ENCODE measurements at places on chromosomes 6 and 20. TPM values are rescaled to one million over a fixed set of nuclear protein-coding genes. Genes with fewer than 3 reads are reported as not detected.

GRCh38 chr20:40268321-40269075 lies 420.5 kb downstream of the MAFB start:
- no peak for DNase-seq

DNA sequence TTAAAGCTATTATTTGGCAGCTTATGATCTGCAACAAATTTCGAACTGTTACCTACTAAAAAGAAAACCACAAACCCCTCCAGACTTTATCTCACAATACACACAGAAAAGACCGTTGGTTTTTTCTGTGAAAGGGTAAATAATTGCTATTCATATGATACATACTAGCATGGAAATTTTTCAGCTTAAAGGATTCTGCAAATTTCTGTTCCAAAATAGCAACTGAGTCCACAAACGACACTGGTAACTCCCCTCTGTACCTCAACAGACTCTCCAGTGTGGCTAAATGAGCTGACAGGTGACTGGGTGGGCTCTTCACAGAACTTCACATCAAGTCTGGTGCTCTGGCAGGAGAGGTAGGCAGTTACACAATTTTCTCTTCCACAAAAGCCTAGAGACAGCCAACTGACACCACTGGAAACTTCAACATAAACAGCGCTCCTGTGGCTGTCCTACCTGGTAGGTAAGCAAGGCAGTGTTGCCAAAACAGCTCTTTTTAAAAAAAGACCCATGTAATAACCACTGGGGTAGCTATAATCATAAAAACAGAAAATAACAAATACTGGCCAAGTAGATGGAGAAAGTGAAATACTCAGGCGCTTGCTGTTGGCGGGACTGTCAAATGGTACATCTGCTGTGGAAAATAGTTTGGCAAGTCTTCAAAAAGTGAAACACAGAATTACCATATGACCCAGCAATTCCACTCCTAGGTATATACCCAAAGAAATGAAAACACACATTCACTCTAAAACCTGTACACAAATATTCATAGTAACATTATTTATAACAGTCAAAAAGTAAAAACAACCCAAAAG lies 37.8 kb downstream of the ELOVL5 start:
- no peak for DNase-seq

The GATA5 gene
- not detected for total RNA-seq

The TRIM31 gene
- total RNA-seq, result not detected

The RNF217 gene
- 1.8 TPM for total RNA-seq

DNA sequence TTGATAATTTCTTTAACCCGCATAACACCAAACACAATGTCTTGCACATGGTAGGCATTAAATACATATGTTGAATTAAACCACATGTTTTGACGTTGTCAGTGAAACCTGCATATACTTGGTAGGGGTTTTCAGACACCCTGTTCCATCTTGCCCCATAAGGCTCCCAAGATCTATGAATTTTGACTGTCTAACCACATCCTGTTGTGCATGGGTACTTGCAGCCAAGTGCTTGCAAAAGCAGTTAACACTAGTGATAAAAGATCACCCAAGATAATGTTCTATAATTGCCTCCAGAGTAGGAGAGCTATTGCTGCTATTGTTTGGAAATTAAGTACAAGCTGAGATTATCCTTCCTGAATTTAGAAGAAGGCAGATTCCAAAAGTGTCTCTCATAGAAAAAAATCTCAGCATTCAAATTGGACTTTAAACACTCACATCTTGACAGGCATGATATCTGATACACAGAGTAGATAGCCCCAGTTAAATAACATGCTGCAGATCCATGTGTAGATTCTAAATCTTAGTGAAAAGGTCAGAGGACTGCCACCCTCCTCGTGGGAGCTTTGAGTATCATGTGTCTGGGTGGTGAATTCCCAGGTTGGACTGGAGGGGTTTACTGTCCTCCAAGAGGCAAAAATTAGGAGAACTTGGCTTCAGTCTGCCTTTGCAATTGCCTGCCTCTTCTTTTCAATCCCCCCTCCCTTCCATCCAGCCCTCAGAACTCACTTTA lies 25.8 kb upstream of the CCN6 start:
- peak; percentile 62 for DNase-seq

GRCh38 chr6:47258724-47259347 lies 50.9 kb downstream of the TNFRSF21 start:
- no peak for DNase-seq

DNA sequence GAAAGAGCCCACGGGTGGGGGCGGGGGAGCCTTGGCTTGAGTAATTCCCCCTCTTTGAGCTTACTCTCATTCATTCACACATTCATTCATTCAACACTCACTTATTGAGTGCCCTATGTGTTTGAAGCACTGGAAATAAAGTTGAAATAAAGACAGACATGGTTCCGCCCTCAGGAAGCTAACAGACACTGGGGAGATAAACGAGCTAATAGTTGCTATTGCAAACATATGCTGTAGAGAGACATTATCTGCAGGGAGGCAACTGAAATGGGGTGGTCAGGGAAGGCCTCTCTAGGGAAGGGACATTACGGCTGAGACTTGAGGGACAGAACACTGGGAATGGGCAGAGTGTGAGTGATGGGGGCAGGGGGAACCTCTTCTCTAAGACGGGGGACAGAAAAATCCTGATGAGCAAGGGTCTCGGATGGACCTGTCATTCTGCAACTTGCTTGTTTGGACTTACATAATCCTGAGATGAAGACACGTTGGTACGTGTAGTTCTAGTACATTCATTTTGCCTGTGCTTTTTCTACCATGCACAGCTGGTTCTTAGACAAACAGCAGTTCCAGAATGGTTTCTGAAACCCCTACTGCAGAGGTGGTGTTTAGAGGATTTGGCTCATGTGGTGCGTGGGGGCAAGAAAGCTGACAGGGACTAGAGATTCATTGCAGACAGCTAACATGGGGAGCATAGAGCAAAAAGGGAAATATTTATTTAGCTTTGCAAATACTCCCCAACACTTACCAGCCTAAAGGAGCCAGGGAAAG lies 71.1 kb upstream of the BLCAP start:
- no peak for DNase-seq

- no peak for DNase-seq
These were observed 14.5 kb downstream of the NOL4L start for GRCh38 chr20:32570401-32571190.

The TINAG gene
- not detected for total RNA-seq

- no peak for DNase-seq
These were observed 338.0 kb downstream of the ADGRB3 start for GRCh38 chr6:68973066-68973465.

DNA sequence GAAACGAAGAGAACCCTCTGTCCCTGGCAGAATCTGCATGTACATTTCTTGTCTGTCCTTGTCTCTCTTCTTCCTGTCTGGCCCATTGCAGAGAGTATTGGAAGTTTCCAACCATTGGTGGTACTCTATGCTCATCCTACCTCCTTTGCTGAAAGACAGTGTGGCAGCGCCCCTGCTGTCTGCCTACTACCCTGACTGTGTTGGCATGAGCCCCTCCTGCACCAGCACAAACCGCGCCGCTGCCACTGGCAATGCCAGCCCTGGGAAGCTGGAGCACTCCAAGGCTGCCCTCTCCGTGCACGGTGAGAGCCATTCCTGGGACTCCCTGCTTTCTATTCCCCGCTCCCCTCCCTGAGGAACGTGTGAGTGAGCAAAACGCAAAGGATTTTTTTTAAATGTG lies 32.5 kb downstream of the KDM1B start:
- DNase-seq, result no peak

DNA sequence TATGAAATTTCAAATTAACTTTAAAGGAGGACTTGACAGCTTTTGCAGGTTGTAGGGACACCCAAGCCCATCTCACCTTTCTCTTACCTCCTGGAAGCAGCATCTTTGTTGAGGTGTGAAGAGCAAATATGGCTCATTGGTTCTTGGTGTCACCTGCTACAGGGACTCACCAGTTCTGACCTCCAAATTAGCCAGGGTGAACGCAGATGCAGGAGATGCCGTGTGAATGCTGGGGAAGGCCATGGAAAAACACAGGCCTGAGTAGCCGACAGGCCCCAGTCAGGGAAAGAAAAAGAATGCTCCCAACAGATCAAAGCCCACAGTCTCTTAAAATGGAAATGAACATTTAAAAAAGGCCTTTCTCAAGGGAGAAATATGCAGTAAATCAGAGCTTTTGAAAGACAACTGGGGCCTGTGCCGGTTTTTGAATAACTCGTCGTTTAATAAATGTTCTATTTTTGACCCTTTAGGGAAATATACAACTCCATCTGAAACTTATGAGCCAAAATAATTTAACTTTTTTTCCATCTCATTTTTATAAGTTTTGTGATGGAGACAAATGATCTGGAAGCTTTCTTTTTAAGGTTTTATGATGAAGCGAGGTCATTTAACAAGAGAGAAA lies 167.5 kb downstream of the CD83 start:
- DNase-seq, result no peak

DNA sequence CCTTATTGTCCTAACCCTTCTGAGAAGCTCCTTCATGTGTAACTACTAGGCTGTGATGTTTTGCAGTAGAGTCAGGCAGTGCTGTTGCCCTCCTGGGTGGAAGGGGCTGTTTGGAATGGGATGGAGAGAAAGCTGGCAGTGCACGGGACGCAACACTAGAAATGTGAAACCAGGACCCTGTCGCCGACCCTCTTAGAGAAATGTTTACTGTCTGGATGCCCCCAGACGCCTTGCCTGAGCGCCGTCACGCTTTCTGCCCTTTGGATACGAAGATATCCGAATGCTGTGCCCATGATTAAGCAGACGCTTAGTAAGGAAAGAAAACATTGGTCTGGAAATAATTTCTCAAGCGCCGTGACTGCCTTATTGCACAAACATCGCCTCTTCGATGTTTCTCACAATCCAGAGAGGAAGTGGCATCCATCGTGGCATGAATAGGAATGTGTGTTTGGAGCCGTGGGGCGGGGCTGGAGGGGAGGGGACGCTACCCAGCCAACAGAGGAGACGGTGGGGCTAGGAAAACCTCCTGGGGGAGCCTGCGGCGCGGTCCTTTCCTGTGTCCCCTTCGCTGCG lies 661 bp upstream of the PPP1R14C start:
- no peak for DNase-seq

The EDN3 gene
- total RNA-seq, result not detected

DNA sequence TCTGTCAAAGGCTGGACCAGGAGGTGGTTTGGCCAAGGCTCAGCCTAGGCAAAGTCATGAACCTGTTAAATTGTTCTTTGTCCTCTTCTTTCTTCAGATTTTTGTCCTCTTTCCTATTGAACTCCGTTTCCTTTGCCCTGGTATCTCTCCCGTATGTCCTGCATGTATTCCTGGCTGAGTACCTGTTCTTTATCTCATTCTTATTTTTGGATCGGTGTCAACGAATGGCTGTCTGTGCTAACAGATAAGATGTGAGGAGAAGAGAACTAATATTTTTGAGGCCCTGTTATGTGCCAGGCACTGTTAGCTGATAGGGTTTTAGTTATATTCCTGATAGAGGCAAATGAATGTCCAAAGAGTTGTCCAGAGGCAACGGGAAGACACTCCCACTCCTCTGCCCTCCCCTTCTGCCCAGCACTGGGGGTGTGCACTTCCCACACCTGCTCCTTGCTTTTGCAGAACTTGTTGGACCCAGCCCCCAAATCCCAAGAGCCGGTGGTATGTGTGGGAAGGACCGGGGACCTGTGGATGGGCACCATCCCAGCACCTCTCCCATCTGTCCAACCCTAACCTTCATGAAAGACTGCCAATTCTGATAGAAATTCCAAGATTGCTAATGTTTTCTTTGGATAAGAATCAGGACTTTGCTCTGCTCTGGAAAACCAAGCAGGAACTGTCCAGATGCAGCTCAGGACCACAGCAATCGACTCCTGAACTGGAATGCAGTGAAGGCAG lies 20.6 kb downstream of the MMP24OS start:
- DNase-seq, result no peak

DNA sequence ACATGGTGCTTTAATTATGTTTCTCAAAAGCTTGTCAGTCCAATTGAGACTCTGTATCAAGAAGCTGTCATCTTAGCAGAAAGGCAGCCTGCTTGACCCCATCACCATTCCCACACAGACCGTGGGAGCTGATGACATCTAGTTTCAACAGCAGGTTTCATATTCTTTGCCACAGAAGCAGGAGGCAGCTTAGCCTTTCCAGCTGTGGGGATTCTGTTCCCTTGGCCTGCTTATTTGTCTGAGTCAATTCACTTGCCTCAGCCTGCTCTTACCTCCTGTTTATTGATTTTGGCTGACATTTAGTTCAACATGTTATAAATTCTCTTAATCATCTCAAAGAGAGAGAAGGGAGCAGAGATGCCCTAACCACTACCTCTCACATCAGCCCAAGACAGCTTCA lies 527.7 kb downstream of the ADGRB3 start:
- no peak for DNase-seq

DNA sequence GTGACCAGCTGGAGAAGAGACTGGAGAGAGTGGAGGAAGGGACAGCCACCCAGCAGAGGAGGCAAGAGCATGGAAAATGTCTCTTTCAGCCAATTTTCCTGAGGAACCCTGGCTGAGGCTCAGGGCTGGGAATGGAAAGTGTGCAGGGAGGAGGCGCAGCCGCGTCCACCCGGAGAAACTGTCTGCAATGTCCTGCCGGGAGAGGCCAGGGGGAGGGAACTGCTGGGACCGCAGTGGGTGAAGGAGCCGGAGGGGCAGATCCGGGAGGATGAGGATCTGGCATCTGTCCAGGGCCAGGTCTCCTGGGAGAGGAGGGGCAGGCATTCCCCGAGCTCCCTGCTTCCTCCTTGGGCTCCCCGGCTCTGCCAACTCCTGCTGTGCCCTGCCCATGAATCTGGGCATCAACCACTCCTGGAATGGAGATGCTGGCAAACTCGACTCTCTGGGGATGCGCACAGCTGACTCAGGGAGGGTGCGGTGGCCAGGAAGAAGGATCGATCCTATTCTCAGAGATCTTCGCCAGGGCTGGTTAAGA lies 17.4 kb upstream of the HM13 start:
- DNase-seq, result no peak

GRCh38 chr6:105136431-105137350 lies 43.1 kb downstream of the POPDC3 start:
- peak; percentile 3 for DNase-seq

- DNase-seq, result no peak
These were observed 125.1 kb downstream of the MYLK4 start for GRCh38 chr6:2625581-2625980.

GRCh38 chr6:747921-748320 lies 55.0 kb upstream of the EXOC2 start:
- DNase-seq, result no peak

DNA sequence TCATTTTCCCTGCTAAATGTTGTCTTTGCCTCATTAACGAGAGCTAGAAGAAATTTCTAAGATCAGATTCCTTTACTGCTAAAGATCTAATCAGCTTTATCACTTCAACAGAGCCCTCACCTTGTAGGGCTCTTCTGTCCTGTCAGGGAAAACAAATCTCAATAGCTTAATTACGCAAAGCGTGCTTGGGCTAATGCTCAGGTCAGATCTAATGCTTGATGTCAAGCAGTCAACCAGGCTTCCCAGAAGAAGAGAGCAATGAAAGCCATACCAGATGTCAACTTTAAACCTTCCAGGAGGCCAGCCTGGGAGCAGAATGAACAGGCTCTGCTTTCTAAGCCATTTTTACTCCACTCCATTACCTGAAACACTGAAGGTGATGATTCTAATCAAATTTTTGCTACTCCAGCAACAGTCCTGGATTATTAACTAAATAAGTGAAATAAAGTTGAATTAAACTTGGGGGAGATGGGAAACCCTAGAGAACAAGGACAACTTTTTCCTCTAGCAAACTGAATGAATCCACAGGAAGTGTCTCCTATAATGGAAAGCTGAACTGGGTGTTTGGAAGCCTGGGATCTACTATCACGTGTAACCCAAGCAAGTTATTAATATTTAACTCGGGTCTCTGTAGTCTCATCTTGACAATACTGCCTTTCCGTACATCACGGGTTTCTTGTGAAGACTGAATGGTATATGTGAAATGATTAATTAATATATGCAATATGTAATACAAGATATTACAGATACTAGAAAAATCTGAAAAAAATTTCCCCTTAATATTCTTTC lies 273.7 kb downstream of the PTPRK start:
- DNase-seq, result no peak

The E2F3 gene
- total RNA-seq, result 30.3 TPM

Measured in activated T-helper 1 cell treated with anti-CD3 and anti-CD28 coated beads, Interleukin-12 subunit alpha, Interleukin-12 subunit beta, Interleukin-2, Interleukin-4 antibody, amounts not matched to agents 30 ng/mL and 10 ng/mL and 1 ng/mL, durations not matched to agents 14 hours and 24 hours and 36 hours (primary cell).